ENCODE measurements at places on chromosomes 1 and 21. TPM values are rescaled to one million over a fixed set of nuclear protein-coding genes. Genes with fewer than 3 reads are reported as not detected.

DNA sequence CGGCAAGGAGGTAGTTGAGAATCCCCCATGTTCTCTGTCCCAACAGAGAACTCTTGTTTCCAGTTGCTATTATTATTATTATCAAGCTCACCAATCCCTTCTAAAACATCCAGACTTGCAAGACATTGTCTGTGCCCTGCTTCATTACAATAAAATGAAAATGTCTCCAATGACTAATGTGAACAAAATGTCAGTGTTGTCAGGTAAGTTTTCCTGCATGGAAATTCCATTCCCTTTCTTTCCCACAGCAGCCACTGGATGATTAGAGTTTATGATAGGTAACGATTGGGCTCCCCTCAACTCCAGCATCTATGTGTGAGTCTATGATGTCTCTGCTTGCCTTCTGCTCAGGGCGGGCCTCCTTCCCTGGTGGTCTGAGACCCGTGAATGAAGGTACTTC is 8.9 kb upstream of the DYRK1A start:
- no peak for DNase-seq

DNA sequence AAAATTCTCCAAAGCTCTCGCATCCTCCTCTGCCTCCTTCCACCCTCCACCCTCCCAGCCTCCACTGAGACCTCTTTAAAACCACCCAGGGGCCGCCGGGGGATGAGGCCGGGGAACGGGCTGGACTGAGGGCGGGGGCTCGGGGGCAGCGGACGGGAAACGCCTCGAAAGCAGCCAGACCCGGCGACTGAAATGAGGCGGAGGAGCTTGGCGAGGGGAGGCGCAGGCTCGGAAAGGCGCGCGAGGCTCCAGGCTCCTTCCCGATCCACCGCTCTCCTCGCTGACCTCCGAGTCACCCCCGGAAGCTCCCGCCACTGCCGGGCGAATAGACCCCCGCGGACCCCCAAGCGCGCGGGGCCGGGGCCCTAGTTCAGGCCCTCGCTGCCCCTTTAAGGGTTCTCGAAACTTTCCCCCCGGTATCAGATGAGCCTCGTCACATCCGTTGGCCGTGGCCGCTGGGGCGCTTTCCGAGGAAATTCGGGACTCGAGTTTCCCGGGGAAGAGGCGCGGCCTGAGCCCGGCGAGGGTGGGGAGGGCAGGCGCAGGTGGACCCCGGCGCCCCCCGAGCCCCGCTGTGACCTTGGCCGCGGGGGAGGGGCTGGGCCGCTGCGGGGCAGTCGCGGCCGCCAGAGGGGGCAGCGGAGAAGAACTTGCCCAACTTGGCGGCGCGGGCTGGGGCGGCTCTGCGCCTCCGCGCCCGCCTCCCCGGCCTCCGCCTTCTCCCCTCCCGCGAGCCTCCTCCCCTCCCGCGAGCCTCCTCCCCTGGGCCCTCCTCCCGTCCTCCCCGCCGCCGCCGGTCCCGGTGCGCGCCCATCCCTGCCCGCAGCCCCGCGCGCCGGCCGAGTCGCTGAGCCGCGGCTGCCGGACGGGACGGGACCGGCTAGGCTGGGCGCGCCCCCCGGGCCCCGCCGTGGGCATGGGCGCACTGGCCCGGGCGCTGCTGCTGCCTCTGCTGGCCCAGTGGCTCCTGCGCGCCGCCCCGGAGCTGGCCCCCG is at the start of gene BACE2:
Gene BACE2, plus strand, starts transcription at position 813 of the 995 bp plus-strand sequence. Its CDS starts 104 bp downstream, at position 917.
- peak; percentile 60 for DNase-seq

DNA sequence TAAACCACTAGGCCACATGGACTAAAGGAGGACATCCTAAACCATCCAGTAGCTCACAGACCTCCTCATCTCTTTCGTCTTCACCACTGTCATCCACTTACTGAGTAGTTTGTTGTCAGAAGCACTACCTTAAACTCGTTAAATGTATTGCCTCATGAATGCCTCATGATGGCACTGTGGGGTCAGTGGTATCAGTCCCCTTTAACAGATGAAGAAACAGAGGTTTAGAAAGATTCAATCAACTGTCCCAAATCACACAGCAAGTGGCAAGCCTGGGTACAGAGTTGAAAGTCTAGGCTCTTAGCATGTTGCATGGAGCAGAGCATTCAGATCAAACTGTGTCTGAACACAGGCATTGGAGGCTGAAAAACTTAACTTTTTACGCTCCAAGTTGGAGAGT is 183.6 kb upstream of the KIAA0040 start:
- no peak for DNase-seq

DNA sequence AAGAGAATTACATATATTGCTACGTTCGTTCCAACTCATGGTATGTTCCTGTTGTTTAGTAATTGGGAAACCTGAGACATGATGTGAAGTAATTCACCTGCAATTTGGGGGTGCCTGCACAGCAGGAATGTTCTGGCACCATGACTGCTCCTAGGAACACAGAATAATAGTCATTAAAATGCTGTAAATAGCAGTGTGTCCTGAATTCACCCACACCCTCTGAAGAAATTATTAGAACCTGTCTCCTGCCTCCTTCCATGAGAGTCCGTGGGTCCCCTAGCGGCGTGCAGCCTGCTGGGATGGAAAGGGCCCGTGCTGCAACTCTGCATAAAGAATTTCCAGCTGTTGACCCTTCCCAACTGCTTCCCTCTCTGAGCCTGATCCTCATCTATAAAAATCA is 143.1 kb downstream of the PCBP3 start:
- DNase-seq, result no peak

DNA sequence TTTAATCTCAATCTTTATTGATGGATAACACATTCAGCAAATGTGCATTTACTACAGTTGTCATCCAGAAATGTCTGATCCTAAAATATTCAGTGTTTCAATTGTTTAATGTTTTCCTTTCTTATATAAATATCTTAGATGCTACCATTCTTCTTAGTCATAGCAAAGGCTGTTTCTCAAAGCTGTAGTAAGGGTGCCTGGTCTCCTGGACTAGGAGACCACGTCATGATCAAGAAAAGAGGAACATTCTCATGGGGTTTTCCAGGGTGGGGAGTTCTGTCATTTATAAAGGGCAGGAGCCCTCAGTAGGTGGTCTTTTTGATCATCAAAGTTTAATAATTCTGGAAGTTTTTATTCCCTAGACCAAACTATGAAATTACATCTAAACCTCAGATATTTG is 292.8 kb downstream of the HMCN1 start:
- no peak for DNase-seq

DNA sequence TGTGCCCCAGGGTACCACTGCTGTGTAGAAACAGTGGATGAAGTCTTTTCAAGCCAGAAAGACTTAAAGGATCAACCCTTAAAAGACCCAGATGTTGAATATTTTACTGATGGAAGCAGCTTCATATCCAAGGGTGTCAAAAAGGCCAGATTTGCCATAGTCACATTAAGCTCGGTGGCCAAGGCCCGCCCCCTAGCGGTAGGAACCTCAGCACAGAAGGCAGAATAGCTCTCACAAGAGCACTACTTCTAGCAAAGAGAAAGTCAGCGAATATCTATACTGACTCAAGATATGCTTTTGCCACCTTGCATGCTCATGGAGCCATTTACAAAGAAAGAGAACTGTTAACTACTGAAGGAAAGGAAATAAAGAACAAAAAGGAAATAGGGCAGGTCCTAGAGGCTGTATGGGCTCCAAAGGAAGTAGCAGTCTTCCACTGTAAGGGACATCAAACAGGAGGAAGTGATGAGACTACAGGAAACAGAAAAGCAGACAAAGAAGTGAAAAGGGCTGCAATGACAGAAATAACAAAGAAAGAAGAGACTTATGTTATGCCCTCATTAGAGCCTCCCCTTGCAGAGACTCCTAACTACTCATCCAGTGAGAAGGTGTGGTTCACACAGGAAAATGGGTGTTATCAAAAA is 90.5 kb downstream of the LIPI start:
- DNase-seq, result no peak

GRCh38 chr1:11558276-11558675 is 79.3 kb downstream of the DISP3 start:
- no peak for DNase-seq

DNA sequence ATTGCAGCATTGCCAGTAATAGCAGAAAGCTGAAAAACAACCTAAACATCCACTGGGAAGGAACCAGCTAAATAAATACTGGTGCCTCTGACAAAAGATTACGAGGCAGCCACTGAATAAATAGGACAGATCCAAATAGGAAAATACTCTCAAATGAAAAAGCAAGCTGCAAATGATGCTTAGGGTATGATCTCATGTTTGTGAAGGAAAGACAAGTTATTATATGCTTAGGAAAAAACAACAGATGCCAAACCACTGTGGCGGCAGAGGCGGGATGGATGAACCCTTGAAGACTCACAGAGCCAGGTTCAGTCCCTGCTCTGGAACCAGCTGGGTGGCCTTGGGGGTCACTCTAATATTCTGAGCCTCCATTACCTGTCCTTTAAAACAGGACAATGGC is 41.6 kb downstream of the MATN1 start:
- no peak for DNase-seq

DNA sequence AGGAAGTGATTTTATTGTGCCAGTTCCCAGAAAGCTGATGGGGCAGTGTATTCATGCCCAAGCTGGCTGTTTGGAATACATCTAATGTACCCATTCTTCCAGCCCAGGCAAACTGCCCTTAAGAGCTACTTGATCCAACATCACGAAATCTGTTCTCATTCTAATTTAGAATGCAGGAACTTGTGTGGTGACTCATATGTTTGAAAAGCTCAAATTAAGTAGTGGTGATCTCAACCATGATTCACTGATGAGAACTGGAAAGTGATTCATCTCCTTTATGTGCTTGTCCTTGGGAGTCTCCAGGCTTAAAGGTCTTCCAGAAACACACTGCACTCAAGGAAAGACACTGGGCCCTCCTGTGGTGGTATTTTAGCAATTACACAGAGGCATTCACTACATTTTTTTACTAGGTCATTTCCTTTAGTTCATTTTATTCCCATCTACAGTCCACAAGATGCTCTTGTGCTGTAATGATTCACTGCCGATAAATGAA is 65.4 kb downstream of the RPE65 start:
- no peak for DNase-seq

DNA sequence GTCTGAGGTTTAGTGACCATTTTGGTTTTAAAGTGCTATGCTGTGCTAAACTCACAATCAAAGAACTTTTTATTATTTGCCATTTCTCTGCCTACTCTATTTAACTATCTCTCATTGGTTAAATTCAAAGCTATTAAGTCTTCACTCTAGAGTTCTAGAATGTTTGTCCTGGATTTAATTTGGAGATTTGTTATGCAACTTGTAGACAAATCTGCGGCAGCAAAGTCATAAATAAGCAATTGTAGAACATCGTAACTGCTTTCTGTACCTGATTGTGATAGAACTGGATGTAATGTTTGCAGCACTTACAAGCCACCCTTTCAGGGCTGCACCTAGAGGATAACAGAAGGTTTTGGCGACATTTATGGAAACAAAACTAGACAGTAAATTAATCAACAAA is 566.5 kb upstream of the ADGRL2 start:
- no peak for DNase-seq

DNA sequence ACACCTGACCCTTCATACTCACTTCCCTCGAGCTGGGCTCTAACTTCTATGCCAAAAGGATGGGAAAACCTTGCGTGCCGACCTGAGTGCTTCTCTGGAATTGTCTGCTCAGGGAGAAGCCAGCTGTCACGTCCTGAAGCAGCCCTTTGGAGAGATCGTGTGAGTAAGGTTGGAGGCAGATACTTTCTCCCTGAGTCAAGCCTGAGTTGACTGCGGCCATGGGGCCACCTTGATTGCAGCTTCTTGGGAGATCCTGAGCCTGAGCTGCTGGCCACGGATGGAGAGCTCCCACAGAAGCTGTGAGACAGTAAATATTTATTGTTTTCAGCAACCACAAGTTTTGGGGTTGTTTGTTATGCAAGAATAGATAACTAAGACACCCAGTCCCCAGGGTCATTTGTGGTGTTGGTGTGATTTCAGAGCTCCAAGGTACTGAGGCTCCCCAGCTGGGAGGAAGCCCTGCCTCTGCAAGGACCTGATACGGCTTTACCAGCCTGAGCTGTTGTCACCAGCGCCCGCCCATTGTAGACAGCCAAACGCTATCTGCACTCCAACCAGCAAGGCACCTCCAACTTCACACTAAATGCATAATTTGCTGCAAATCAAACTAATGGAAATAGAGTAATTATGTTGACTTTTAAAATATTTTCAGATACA is 531.6 kb downstream of the PTPRU start:
- no peak for DNase-seq

The CHD5 gene
- 0.47 TPM for polyA plus RNA-seq

The TINAGL1 gene
- polyA plus RNA-seq, result 38.2 TPM

The KLHL20 gene
- polyA plus RNA-seq, result 32.7 TPM

Data from left renal pelvis (tissue), 4 donors.